Activated naive CD4-positive, alpha-beta T cell treated with anti-CD3 and anti-CD28 coated beads, Interleukin-2, amount 10 ng/mL, durations not matched to agents 5 hours and 36 hours (primary cell): ENCODE measurements at places on chromosomes 7 and 10. TPM values are rescaled to one million over a fixed set of nuclear protein-coding genes. Genes with fewer than 3 reads are reported as not detected.

LRRC4 gene
- not detected for total RNA-seq

CALCR gene
- not detected for total RNA-seq

GPAM gene
- total RNA-seq = 4.8 TPM

ENTPD1 gene
- total RNA-seq = 1.3 TPM

GHRHR gene
- not detected for total RNA-seq

TRIM73 gene
- total RNA-seq = 13.2 TPM
